ENCODE measurements at places on chromosomes 5 and 9. TPM values are rescaled to one million over a fixed set of nuclear protein-coding genes. Genes with fewer than 3 reads are reported as not detected.

The MYOZ3 gene
- 2.3 TPM for total RNA-seq

The MZB1 gene
- 0.37 TPM for total RNA-seq

The DMXL1 gene
- total RNA-seq, result 26.9 TPM

GRCh38 chr5:175032741-175033151 is 308.4 kb downstream of the MSX2 start:
- no peaks in the 10 kb centered on the region for H3K27me3 ChIP-seq
- DNase-seq, result no peak
- no peaks in the 10 kb centered on the region for H3K36me3 ChIP-seq
- no peak overlapping the region for H3K4me3 ChIP-seq

The PIP5KL1 gene
- not detected for total RNA-seq

- H3K4me1 ChIP-seq, result no peaks in the 10 kb centered on the region
- no peak for DNase-seq
- no peak overlapping the region for H3K4me3 ChIP-seq
- H3K27me3 ChIP-seq, result no peaks in the 10 kb centered on the region
- peaks cover 5% of the 10 kb centered on the region for H3K36me3 ChIP-seq
Measured at GRCh38 chr9:126374366-126374781, 47.7 kb downstream of the MVB12B start.

DNA sequence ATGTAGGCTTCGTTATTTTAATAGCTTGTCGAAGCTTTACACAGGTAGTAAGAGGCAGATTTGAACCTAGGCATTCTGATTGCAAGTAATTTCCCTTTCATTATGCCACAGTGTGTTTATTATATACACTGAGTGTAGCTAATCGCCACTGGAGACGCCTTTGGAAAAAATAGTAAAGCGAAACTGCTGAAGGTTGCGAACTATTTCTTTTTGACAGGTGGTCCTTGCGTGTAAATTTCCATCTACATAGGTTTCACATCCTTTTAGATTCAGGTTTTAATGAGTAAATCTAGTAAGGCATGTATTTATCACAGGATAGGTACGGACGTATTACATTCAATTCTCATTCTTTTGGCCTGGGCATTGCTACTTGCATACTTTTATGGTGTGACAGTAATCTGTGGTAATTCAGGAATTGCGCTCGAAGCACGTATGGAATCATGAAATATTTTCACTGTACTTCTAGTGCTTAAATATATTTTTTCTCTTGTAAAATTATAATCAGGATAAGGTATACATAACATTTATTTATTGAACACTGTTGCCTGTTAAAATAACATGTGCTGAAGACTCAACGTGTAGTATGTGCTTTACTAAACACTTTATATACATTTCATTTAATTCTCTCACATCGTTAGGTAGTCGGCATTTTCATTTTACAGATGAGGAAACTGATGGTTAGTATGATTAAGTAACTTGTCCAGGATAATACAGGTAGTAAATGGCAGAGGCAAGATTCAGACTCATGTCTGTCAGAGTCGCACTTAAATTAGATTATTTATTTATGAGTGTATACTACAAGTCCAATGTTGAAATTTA is 1.8 kb downstream of the MARCHF6 start:
- H3K27ac ChIP-seq, result no peak overlapping the region
- H3K4me1 ChIP-seq, result peaks cover 47% of the 10 kb centered on the region
- H3K4me3 ChIP-seq, result peak overlapping the region; percentile 71
- DNase-seq, result no peak
- no peaks in the 10 kb centered on the region for H3K27me3 ChIP-seq

The IFNK gene
- total RNA-seq, result not detected

DNA sequence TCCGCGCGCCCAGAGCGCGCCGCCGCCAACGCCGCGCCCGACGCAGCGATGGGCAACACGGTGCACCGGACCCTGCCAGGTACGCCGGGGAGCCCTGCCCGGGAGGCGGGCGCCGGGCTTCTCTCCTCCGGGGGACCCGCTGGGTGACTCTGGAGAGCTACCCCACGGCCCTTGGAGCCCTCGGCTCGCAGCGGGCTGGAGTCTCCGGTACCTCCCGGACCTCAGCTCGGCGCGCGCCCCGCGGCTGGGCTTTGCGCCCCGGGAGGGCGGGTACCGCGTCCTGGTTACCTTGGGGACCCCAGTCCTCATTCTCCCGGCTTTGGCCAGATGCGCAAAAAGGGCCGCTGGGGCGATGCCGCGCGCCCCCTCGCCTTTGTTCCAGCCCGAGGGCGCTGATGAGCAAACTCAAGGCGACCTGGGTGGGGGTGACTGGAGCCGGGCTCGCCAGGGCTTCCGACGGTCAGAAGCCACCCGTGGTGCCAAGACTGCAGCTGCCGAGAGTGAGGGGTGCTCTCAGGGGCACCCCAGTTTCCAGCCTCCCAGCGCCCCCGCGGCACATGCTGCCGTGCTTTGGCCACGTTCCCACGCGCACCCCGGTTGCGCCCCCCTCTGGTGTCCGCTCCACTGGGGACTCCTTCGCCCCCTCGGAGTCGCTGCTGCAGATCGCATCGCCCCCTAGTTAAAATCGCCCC is 442 bp downstream of the NEURL1B start:
- peak overlapping the region; percentile 83 for H3K4me3 ChIP-seq
- no peak for DNase-seq
- peak overlapping the region; percentile 99 for H3K27ac ChIP-seq
- peaks cover 11% of the 10 kb centered on the region for H3K27me3 ChIP-seq
- no peaks in the 10 kb centered on the region for H3K36me3 ChIP-seq

DNA sequence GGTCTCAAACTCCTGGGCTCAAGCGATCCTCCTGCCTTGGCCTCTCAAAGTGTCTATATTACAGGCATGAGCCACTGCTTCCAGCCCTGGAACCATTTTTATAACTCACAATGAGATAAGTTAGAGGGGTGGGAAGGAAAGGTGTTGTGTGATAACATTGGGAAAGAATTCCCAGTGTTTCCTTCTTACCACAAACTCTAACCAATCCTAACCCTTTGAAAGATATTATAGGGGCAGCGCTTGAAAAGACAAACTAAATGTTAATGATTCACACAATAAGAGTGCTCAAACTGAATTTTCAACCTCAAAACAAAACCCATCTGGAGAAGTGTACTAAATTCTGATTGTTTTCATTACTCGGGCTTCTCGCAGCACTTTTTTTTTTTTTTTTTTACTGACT is 109.7 kb downstream of the TSSK1B start:
- H3K27ac ChIP-seq, result no peak overlapping the region
- H3K4me1 ChIP-seq, result peaks cover 5% of the 10 kb centered on the region
- no peak for DNase-seq

The ZNF300 gene
- 0.67 TPM for total RNA-seq

The REEP2 gene
- 11.1 TPM for total RNA-seq

The SPATA31D4 gene
- total RNA-seq, result not detected

GRCh38 chr9:115412656-115413055 is 294.7 kb upstream of the TNC start:
- H3K4me3 ChIP-seq, result no peak overlapping the region
- H3K4me1 ChIP-seq, result no peaks in the 10 kb centered on the region
- no peak for DNase-seq

- H3K27me3 ChIP-seq, result no peaks in the 10 kb centered on the region
- H3K36me3 ChIP-seq, result no peaks in the 10 kb centered on the region
- H3K27ac ChIP-seq, result no peak overlapping the region
Measured at GRCh38 chr5:39211773-39212172, 7.6 kb downstream of the FYB1 start.

GRCh38 chr5:57734296-57734695 is 251.7 kb upstream of the ACTBL2 start:
- no peaks in the 10 kb centered on the region for H3K27me3 ChIP-seq
- H3K27ac ChIP-seq, result no peak overlapping the region
- H3K4me3 ChIP-seq, result no peak overlapping the region
- DNase-seq, result no peak
- H3K36me3 ChIP-seq, result no peaks in the 10 kb centered on the region
- peaks cover 8% of the 10 kb centered on the region for H3K4me1 ChIP-seq

The FOXD4L4 gene
- not detected for total RNA-seq

The ADGRD2 gene
- total RNA-seq, result not detected

- H3K27ac ChIP-seq, result no peak overlapping the region
- H3K4me1 ChIP-seq, result peaks cover 20% of the 10 kb centered on the region
- DNase-seq, result no peak
- H3K27me3 ChIP-seq, result peaks cover 99% of the 10 kb centered on the region
Measured at GRCh38 chr9:77013206-77013931, 6.1 kb upstream of the FOXB2 start.

The WHRN gene
- total RNA-seq, result 0.12 TPM

- DNase-seq, result no peak
- H3K27me3 ChIP-seq, result no peaks in the 10 kb centered on the region
- H3K36me3 ChIP-seq, result no peaks in the 10 kb centered on the region
- no peak overlapping the region for H3K27ac ChIP-seq
- no peaks in the 10 kb centered on the region for H3K4me1 ChIP-seq
- H3K4me3 ChIP-seq, result no peak overlapping the region
Measured at GRCh38 chr5:96868603-96869371, 7.5 kb upstream of the ERAP2 start.

The PCDHGC3 gene
- total RNA-seq, result 16.0 TPM
